ENCODE measurements at places on chromosomes 1 and 21.

DNA sequence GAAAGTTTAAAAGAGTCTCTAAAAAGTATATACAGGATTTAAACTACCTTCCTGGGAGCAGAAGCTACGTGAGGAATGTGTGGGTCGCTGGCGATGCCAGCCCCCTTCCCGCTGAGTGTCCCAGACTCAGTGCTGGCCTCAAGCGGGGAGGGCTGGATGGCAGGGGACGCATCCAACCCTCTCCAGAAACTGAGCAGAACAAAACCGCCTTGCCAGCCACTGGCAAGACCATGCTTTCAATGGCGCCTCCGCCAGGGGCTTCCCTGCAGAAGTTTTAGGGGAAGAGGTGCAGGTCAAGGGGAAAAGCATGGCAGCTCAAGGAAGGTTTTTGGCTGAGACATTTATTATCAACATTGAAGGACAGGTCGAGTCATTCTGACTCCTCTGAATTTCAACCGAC is 26.1 kb downstream of the NADK start:
- H3K4me3 ChIP-seq = no peak overlapping the region
- H3K36me3 ChIP-seq = peaks cover 20% of the 10 kb centered on the region
- peaks cover 14% of the 10 kb centered on the region for H3K4me1 ChIP-seq
- no peaks in the 10 kb centered on the region for H3K27me3 ChIP-seq
- no peak for DNase-seq

GRCh38 chr1:48718116-48718630 is 58.5 kb downstream of the BEND5 start:
- no peaks in the 10 kb centered on the region for H3K27me3 ChIP-seq
- no peak for DNase-seq
- no peaks in the 10 kb centered on the region for H3K4me1 ChIP-seq
- H3K4me3 ChIP-seq = no peak overlapping the region
- H3K27ac ChIP-seq = no peak overlapping the region
- no peaks in the 10 kb centered on the region for H3K36me3 ChIP-seq

GRCh38 chr1:63634471-63634870 is 41.3 kb downstream of the PGM1 start:
- peaks cover 64% of the 10 kb centered on the region for H3K4me1 ChIP-seq
- no peaks in the 10 kb centered on the region for H3K27me3 ChIP-seq
- H3K36me3 ChIP-seq = peaks cover 80% of the 10 kb centered on the region
- no peak for DNase-seq

DNA sequence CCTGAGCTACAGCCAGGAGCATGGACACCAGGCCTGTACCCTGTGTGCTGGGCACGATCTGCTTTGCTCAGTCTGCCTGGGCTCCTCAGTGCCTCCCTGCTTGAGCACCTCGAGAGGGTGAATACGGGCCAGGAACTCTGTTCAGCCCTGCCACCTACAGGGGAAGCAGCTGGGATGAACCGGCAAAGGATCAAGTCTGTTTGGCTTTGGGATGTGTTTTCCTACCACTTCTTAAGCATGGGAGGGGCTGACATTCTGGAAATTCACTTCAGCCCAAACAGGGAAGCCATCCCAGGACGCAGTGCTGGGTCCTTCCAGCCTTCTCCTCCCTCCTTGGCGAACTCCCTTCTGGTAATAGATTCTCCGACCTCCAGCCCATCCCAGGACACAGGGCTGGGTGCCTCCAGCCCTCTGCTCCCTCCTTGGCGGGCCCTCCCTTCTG is 55.8 kb upstream of the SELENON start:
- no peaks in the 10 kb centered on the region for H3K4me1 ChIP-seq
- peaks cover 54% of the 10 kb centered on the region for H3K27me3 ChIP-seq
- no peak for DNase-seq
- H3K36me3 ChIP-seq = no peaks in the 10 kb centered on the region
- H3K27ac ChIP-seq = no peak overlapping the region
- no peak overlapping the region for H3K4me3 ChIP-seq

GRCh38 chr1:31952825-31953220 is 14.7 kb upstream of the PTP4A2 start:
- peaks cover 31% of the 10 kb centered on the region for H3K4me1 ChIP-seq
- H3K27ac ChIP-seq = no peak overlapping the region
- H3K27me3 ChIP-seq = no peaks in the 10 kb centered on the region
- no peak overlapping the region for H3K4me3 ChIP-seq
- no peak for DNase-seq
- no peaks in the 10 kb centered on the region for H3K36me3 ChIP-seq

DNA sequence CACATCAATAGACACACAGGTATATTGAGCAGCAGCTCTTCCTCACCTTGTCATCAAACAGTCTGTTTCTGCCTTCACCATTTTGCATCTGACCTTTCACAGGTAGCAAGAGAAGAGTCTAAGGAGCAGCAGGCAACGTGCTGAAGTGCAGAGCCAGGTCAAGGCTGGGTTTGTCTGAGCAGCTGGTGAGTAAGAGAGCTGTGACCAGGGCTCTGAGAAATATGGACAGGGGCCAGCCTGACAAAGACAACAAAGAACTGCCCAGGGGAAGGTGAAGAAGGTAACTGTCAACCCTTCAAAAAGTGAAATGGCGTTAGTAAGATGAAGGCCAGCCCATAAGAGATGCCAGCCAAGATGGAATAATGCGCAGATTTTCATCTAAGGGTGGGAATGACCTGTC is 58.9 kb upstream of the LRRC8D start:
- no peak for DNase-seq
- no peak overlapping the region for H3K27ac ChIP-seq
- H3K27me3 ChIP-seq = peaks cover 8% of the 10 kb centered on the region
- H3K4me1 ChIP-seq = peaks cover 31% of the 10 kb centered on the region
- H3K4me3 ChIP-seq = no peak overlapping the region

- H3K4me3 ChIP-seq = no peak overlapping the region
- no peaks in the 10 kb centered on the region for H3K36me3 ChIP-seq
- no peaks in the 10 kb centered on the region for H3K27me3 ChIP-seq
- no peak for DNase-seq
- H3K27ac ChIP-seq = no peak overlapping the region
- no peaks in the 10 kb centered on the region for H3K4me1 ChIP-seq
These were observed 7.0 kb upstream of the C1orf146 start for GRCh38 chr1:92210701-92211100.

GRCh38 chr1:239909898-239910297 is 181.8 kb upstream of the FMN2 start:
- no peaks in the 10 kb centered on the region for H3K27me3 ChIP-seq
- no peak overlapping the region for H3K27ac ChIP-seq
- no peaks in the 10 kb centered on the region for H3K36me3 ChIP-seq
- DNase-seq = no peak

DNA sequence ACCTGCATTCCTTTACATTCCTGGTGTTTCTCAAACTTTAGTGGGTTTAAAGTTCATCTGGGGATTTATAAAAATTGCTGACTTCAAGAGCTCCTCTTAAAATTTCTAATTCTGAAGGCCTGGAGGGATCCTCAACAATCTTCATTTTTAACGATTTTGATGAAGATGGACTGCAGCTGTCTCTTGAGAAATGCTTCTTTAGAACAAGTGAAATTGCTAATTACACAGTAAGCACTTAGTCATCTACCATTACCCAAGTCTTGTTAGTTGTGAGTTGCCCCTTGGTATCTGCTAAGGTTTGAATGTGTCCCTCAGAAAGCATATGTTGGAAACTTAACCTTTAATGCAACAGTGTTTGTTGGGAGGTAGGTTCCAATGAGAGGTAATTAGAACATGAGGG is 163.7 kb downstream of the LTN1 start:
- H3K27ac ChIP-seq = no peak overlapping the region
- DNase-seq = no peak
- H3K4me1 ChIP-seq = no peaks in the 10 kb centered on the region
- H3K4me3 ChIP-seq = no peak overlapping the region
- H3K36me3 ChIP-seq = no peaks in the 10 kb centered on the region

- no peak overlapping the region for H3K27ac ChIP-seq
- no peaks in the 10 kb centered on the region for H3K36me3 ChIP-seq
- no peaks in the 10 kb centered on the region for H3K27me3 ChIP-seq
- no peak for DNase-seq
- no peak overlapping the region for H3K4me3 ChIP-seq
These were observed 39.2 kb upstream of the SERBP1 start for GRCh38 chr1:67469431-67469830.

GRCh38 chr1:176195547-176195946 is 11.5 kb downstream of the COP1 start:
- no peaks in the 10 kb centered on the region for H3K27me3 ChIP-seq
- H3K4me1 ChIP-seq = peaks cover 10% of the 10 kb centered on the region
- no peak overlapping the region for H3K4me3 ChIP-seq
- no peak for DNase-seq

- DNase-seq = no peak
- H3K27me3 ChIP-seq = peaks cover 66% of the 10 kb centered on the region
- peak overlapping the region; percentile 51 for H3K4me3 ChIP-seq
- peaks cover 25% of the 10 kb centered on the region for H3K4me1 ChIP-seq
- H3K27ac ChIP-seq = no peak overlapping the region
These were observed 92.7 kb downstream of the CASZ1 start for GRCh38 chr1:10703702-10704101.

- peaks cover 47% of the 10 kb centered on the region for H3K4me1 ChIP-seq
- H3K27me3 ChIP-seq = no peaks in the 10 kb centered on the region
- no peak overlapping the region for H3K27ac ChIP-seq
- peaks cover 10% of the 10 kb centered on the region for H3K36me3 ChIP-seq
- no peak for DNase-seq
These were observed 1.9 kb downstream of the BTF3L4 start for GRCh38 chr1:52057876-52058415.

DNA sequence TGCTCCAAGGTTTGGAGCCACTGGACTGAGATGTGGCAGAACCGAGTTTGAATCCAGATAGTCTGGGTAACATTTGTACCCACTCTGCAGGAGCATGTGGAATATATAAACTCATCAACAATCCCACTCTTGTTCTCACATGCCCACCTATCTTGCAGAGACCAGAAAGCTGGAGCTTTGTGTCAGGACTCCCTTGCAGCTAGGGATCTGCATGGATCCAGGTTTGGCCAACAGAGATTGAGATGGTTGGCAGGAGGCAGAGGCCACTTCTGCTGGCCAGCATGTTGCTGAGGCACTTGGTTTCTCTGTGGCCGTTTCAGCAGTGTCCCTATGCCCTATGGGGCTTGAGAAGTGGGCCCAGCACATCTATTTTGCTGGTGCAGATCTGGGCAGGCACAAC is 208.3 kb downstream of the KAZN start:
- H3K27ac ChIP-seq = no peak overlapping the region
- no peak for DNase-seq
- no peaks in the 10 kb centered on the region for H3K4me1 ChIP-seq
- H3K36me3 ChIP-seq = no peaks in the 10 kb centered on the region
- no peak overlapping the region for H3K4me3 ChIP-seq

DNA sequence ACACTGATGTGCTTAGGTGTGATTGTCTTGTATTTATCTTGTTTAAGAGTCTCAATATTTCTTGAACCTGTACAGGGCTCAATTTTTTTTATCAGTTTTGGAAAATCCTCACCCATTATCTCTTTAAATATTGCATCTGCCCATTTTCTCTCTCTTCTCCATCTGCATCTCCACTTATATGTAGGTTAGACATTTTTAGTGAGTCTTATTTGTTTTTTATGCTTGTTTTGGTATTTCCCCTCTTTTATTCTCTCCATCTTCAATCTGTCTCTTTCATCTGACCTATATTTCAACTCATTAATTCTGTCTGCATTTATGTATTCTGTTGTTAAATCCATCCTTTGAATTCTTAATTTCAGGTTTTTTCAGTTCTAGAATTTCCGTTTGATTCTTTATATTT is 32.9 kb upstream of the SHCBP1L start:
- H3K4me3 ChIP-seq = no peak overlapping the region
- no peak for DNase-seq
- H3K4me1 ChIP-seq = no peaks in the 10 kb centered on the region
- no peaks in the 10 kb centered on the region for H3K36me3 ChIP-seq
- H3K27ac ChIP-seq = no peak overlapping the region

DNA sequence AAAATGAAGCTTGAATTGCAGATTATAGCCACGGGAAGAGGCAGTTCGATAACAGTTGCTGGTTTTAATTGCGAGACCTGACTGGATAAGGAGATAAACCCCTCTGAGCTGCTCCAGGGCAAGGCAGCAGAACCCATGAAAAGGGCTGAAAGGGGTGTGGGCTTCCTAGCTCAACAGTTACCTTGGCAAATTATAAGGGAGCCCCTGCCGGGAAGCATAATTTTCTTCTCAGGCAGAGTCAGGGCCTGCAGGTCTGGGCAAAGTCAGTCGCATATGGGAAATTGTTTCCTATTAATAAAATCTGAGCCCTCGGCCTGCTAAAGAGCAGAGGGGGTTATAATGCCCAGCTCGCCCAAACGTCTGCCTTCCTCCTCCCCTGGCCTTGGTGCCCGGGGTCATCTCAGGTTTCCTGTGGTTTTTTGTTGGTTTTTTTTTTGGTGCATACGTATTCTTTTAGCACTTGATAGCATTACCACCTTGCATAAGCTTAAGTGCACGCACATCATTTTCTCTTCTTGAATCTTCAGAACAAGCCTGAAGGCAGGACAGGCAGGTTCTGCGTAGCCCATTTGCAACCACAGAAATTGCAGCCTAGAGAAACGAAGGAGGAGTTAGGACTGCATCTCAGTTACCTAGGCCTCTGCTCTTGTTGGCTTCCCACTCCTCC is 33.9 kb upstream of the SELENON start:
- no peak overlapping the region for H3K4me3 ChIP-seq
- no peak for DNase-seq
- H3K4me1 ChIP-seq = peaks cover 13% of the 10 kb centered on the region

DNA sequence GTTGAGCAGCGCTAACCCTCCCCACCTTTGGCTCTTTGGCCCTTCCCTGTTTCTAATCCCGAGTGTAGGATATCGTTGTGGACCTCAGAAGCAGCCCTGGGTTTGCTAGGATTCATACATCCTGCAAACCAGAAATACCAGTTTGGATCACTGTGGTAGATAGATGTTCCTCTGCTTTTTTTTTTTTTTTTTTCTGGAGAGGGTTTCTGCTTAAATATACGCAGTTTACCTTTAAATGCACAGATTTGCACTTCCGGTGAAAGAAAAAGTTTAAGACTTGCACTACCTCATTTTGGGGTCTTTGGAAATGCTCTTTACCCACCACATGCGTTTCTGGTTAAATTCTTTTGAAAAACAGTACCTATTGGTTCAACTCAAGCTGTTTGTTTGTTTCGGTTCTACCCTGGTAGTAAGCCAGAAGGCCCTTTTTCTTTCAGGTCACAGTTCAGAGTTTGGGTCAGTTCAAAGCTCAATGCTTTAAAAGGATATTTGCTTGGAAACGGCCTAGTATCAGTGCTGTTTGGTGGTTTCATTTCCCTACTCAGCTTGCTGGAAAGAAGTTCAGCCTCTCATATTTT is 908 bp downstream of the DDI2 start:
- H3K4me1 ChIP-seq = peaks cover 60% of the 10 kb centered on the region
- peak overlapping the region; percentile 97 for H3K4me3 ChIP-seq
- no peaks in the 10 kb centered on the region for H3K27me3 ChIP-seq

GRCh38 chr1:151047591-151047924 is at the start of gene C1orf56:
TSS of gene C1orf56 (plus strand) at chr1:151047751. CDS start at chr1:151047848, 97 bp downstream.
- H3K4me1 ChIP-seq = peaks cover 41% of the 10 kb centered on the region
- peak within 1 kb of the TSS; percentile 59 for H3K27ac ChIP-seq
- peak; percentile 43 for DNase-seq
- H3K4me3 ChIP-seq = peak within 1 kb of the TSS; percentile 77
- H3K36me3 ChIP-seq = 0 out of 3 replicates have a peak, but pooled peaks cover 4% of the 10 kb centered on the region
- H3K27me3 ChIP-seq = no peaks in the 10 kb centered on the region
